ENCODE measurements at places on chromosomes 11 and 22. TPM values are rescaled to one million over a fixed set of nuclear protein-coding genes. Genes with fewer than 3 reads are reported as not detected.

CCDC87 gene
- total RNA-seq = 1.2 TPM

LDHAL6A gene
- total RNA-seq = not detected

CTSD gene
- 38.2 TPM for total RNA-seq

OR56A1 gene
- 0.87 TPM for total RNA-seq

KLHDC7B gene
- not detected for total RNA-seq

DNA sequence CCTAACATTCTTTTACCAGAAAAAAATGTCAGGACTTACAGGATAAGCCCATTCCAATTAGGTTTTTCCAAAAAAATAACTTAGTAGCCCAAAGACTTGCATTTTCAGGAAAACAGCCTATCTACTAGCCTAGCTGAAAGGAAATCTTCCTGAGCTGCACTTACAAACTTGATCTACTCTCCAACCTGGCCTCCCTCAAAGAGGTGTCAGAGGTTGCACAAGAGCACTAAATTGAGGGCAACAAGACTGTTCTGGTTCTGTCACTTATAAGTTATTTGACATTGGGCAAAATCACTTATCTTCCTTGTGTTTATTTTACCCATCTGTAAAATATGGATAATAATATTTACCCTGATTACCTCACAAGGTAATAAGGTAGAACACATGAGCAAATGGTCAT lies 7.9 kb upstream of the SOX6 start:
- no peaks in the 10 kb centered on the region for H3K4me1 ChIP-seq
- H3K4me3 ChIP-seq = no peak overlapping the region
- no peaks in the 10 kb centered on the region for H3K36me3 ChIP-seq

DNA sequence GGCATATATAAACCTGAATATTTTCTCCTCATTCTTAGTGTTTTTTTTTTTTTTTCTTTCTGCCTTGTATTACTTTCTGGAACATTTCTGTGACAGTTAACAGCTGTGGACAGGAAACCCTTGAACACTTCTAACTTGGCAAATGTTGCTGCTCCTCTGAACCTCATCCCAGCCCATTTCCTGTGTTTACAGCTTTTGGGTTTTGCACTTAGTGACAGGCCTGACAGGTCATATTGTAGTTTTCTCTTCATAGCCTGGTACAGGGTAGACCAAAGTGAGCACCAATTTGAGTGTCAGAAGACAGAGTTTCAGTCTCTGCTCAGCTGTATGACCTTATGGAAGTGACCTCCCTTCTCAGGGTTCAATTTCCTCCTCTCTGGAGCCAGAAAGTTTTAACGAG lies 91.6 kb downstream of the STIM1 start:
- DNase-seq = no peak
- no peak overlapping the region for H3K4me3 ChIP-seq
- H3K27me3 ChIP-seq = no peaks in the 10 kb centered on the region
- peaks cover 16% of the 10 kb centered on the region for H3K4me1 ChIP-seq

DNA sequence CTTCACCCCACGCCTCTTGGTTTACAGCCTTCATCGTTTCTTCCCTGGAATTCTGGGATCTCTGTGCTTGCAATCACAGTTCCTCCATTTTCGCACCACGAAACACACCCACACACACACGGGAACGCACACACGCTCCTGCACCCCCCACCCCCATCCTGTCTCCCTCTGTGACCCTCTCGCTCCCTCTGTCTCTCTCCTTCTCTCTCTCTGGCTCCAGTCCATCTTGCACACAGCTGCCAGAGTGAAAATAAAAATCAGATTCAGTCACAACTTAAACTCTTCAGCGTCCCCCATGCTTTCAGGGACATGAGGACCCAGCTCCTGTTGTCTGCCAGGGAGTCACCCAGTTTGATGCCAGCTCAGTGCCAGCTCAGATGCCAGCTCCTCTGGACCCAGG lies 3.0 kb downstream of the GAL start:
- no peak overlapping the region for H3K4me3 ChIP-seq
- H3K27ac ChIP-seq = no peak overlapping the region
- H3K4me1 ChIP-seq = peaks cover 15% of the 10 kb centered on the region

DNA sequence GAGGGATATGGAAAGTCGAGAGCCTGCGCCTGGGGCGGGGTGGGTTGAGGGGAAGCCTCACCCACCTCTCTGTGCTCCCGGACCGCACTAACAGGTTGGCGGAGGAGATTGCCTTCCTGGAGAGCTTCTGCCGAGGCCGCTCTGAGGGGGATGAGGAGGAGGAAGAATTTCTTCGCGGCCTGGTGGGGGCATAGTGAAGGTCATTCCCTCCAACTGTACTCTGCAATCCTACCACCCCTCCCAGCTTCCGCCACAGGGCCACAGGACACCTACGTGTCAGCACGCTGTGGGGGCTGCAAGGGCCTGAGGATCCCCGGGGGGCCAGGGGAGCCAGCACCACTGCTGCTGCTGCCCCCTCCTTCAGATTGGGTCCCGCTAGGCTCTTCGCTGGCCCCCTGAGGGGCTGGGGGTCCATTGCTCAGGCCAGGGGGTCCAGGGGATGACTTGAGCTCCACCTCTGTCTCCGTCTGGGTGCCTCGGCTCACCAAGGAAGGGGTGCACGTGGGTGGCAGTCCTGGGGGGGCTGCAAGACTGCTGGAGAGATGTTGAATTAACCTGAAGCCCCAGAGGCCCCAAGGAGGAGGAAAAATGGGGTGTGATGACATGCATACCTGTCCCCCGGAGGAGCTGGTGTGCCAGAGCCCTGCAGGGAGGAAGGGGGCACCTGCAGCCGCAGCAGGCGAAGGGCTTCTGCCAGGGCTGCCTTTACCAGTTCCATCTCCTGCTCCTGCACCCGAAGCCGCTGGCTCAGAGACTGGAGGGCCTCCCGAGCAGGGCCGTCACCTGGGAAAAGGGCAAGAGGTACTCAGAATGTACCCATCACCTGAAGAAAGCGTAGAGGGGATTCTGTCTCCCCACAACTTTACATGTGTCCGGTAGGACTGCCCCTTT lies 1.5 kb downstream of the EML3 start:
- peak overlapping the region; percentile 94 for H3K4me3 ChIP-seq
- H3K36me3 ChIP-seq = no peaks in the 10 kb centered on the region
- H3K27ac ChIP-seq = no peak overlapping the region
- no peak for DNase-seq

- no peak for DNase-seq
- no peaks in the 10 kb centered on the region for H3K36me3 ChIP-seq
- H3K4me1 ChIP-seq = no peaks in the 10 kb centered on the region
These were observed 17.9 kb upstream of the TRMU start for GRCh38 chr22:46317646-46318045.

DNA sequence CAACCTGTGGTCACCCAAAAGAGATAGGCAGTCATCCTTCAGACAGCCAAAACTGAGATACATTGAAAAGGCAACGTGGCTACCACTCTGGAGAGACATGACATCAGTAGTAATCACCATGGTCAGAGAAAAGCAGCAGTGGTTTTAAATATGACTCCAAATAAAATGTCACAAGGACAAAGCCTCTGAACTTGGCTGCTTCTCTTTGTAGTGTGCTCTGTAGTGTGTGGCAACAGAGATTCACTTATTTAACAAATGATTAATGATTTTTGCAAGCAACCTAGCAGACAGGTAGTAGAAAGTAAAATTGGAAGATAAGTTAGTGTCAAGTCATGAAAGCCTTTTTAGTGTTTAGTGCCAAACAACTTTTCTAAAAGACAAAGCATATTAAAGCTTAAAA lies 63.5 kb downstream of the PAX6 start:
- no peaks in the 10 kb centered on the region for H3K36me3 ChIP-seq
- H3K27ac ChIP-seq = no peak overlapping the region
- H3K4me1 ChIP-seq = no peaks in the 10 kb centered on the region
- no peak overlapping the region for H3K4me3 ChIP-seq
- no peaks in the 10 kb centered on the region for H3K27me3 ChIP-seq

- H3K27me3 ChIP-seq = no peaks in the 10 kb centered on the region
- DNase-seq = no peak
- H3K27ac ChIP-seq = no peak overlapping the region
- H3K4me3 ChIP-seq = no peak overlapping the region
- H3K4me1 ChIP-seq = peaks cover 4% of the 10 kb centered on the region
These were observed 612.3 kb downstream of the INSC start for GRCh38 chr11:15726893-15727519.

DNA sequence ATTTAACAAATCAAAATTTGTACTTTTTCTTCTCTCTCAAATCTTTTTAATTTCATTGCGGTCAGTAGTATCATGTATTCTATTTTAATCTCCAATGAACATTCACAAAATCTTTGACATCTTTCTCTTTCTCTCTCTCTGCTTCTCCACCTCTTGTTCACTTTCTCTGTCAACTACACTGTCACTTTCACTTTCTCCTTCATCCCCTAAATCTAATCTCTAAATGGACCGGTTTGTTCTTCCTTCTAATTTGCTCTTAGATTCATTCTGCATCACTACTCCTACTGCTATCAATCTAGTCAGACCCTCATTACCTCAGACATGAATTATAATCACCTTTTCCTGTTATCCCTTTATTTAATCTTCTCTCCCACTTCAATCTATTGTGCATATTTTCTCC lies 18.6 kb downstream of the CCDC73 start:
- H3K4me1 ChIP-seq = no peaks in the 10 kb centered on the region
- no peak overlapping the region for H3K4me3 ChIP-seq
- no peak for DNase-seq
- no peaks in the 10 kb centered on the region for H3K36me3 ChIP-seq
- no peak overlapping the region for H3K27ac ChIP-seq

GRCh38 chr11:69298267-69299022 lies 4.5 kb downstream of the MYEOV start:
- H3K4me3 ChIP-seq = no peak overlapping the region
- DNase-seq = no peak

GRCh38 chr11:3205261-3206155 lies 13.1 kb downstream of the MRGPRG start:
- DNase-seq = no peak
- H3K4me1 ChIP-seq = peaks cover 7% of the 10 kb centered on the region
- H3K36me3 ChIP-seq = no peaks in the 10 kb centered on the region
- no peak overlapping the region for H3K4me3 ChIP-seq
- H3K27ac ChIP-seq = no peak overlapping the region
